ENCODE measurements at places on chromosomes 5 and 9.

- DNase-seq = no peak
Measured at GRCh38 chr5:131230406-131230805, 33.4 kb upstream of the CDC42SE2 start.

- no peak for DNase-seq
Measured at GRCh38 chr5:174599992-174600391, 124.4 kb upstream of the MSX2 start.

DNA sequence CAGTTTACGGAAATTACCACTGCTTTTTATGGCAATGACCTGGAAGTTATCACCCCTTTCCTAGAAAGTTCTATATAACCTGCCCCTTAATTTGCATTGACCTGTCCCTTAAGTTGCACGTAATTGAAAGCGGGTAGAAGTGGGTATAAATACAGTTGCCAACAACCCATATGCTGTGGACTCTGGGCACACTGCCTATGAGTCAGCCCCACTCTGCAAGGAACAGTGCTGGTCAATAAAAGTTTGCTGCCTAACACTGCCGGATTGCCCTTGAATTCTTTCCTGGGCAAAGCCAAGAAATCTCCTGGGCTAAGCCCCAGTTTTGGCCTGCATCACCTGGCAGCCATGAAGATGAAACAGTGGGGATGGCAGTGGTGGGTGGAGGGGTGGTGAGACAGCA lies 23.9 kb upstream of the CLPTM1L start:
- no peak for DNase-seq

GRCh38 chr5:176906126-176906525 lies 7.0 kb upstream of the HK3 start:
- DNase-seq = no peak

DNA sequence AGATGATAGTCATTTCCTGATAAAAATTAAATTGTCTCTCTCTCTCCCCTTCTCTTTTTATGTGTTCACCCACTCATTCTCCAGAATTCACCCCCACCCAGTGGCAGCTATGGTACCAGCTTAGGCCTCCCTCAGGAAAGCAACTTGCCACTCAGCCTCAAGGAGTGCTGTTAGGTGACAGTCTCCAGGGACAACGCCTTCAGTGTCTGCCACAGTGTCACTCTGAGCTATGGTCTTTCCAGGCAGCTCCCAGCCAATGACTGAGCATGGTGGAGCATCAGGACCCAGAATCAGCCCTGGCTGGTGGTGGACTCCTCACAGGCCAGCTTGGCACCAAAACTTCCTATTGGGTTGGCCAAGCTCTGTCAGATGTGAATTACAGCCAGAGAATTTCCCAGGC lies 140.9 kb upstream of the PIK3R1 start:
- no peak for DNase-seq

DNA sequence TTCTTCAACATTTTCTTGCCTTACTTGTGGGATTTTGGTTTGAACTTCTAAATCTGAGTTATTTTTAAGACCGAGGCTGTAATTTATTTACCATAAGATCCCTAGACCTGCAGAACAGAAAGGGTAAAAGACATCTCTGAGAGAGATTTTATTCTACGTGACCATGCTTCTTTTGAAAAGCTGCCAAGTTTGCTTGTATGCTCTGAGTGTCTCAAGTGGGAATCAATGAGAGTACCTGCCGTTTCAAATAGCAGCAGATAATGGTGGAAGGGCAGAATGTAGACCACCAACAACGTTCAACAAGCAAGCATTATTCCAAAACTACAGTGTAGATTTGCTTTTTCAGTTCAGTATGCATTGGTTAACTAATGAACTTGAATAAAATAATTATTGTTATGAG lies 108.6 kb upstream of the MINAR2 start:
- DNase-seq = no peak

DNA sequence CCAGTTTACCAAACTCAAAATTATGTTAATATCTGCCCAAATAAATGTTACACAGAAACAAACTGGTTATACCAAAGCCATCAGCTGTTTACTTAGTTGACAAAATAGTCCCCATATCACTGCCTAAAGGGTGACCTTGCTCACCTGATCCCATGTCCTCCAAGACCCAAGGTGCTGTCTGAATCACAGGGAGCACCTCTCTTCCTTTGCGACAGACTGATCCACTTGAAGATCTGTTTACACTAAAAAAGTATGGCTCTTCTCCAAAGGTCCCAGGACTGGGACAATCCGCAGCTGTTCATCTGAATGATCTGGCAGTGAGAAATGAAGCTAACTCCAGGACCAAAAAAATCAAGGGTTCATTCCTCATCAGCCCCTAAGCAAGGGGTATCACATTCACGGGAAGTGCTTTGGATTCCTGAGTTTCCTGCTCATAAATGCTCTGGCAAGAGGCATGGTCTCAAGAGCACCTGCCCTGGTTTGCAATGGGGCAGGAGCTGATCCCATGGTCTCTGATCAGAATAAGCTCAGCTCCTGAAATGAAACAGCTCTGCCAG lies 5.0 kb downstream of the PRUNE2 start:
- no peak for DNase-seq

- DNase-seq = no peak
Measured at GRCh38 chr9:131657940-131658339, 81.9 kb downstream of the RAPGEF1 start.

GRCh38 chr5:174311531-174312269 lies 266.2 kb downstream of the NSG2 start:
- peak; percentile 51 for DNase-seq

DNA sequence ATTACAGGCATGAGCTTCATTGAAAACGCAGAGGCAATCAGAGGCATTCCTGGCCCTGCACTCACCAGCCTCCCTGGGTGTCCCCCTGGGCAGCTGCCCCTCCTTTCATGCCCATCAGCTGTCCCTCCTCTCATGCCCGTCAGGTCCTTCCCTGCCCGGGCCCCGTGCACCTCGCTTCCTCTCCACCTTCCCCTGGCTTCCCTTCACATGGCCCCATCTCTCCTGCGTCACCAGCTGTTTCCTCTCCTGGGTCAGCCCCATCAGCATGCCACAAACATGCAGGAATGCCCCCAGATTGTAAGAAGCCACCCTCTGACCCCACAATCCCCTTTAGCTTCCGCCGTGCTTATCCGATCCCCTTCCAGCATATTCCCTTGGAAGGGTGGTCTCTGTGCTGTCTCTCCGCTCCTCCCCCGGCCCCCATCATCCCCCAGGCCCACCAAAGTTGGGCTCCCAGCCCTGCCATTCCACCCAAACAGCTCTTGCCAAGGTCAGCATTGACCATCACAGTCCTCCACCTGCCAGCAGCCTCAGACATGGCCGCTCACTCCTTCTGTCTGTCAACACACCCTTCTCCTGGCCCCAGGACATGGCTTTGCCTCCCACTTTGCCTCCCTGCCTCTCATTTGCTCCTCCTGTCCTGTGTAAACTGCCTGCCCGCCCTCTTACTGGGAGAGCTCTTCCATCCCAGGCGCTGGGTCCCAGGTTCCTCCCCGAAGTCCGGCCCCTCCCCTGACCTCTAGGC lies 98.6 kb upstream of the IER5L start:
- no peak for DNase-seq

GRCh38 chr9:90697808-90698207 lies 55.2 kb upstream of the DIRAS2 start:
- DNase-seq = no peak

DNA sequence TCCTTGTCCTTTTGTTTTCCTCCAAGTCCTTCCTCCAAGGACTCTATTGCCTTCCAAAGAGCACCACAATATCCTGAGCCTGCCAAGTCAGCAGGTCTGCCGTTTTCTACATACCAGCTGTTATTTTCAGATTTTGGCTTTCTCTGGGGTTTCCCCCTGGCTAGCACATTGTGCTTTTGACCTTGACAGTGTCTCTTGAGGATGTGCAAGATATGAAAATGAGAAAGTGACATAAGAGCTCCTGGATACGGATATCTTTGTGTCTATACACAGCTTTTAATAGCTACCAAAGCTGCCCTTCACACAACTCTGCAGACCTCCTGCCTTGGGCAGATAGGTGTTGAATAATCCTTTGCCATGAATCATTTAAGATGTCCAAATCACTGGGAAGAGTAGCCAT lies 67.0 kb downstream of the HAPLN1 start:
- no peak for DNase-seq

- no peak for DNase-seq
Measured at GRCh38 chr5:139027150-139027549, 152.0 kb upstream of the LRRTM2 start.

GRCh38 chr5:158390577-158390976 lies 531.6 kb upstream of the CLINT1 start:
- no peak for DNase-seq

DNA sequence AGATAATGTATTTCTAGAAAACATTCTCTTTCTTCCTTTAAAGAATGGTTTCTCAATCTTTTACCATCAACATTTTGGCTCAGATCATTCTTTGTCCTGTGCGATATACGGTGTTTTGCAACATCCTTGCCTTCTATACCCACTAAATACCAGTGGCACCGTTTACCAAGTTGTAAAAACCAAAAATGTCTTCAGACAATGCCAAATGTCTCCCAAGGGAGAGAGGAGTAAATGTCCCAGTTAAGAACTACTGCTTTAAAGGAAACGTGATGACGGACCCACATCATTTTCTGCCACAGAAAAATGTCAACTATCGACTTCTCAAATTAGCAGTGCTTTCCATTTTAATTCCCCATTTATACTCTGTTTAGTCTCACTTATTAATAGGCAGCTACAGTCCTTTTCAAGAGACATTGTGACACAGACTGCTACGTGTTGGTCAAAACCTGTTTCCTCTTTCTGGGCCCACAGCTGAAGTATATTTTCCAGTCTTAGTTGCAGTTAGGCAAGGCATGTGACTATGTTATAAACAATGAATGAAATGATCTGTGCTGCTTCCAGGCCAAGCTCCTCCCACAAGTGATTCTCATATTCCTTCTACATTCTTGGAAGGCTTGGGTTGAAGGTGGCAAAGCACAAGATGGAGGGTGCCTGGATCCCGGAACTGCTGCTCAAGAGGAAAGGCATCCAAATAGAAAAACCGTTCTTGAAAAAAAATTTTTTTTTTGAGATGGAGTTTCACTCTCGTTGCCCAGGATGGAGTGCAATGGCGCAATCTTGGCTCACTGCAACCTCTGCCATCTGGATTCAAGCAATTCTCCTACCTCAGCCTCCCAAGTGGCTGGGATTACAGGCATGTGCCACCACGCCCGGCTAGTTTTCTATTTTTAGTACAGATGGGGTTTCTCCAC lies 8.8 kb downstream of the PRXL2C start:
- no peak for DNase-seq

DNA sequence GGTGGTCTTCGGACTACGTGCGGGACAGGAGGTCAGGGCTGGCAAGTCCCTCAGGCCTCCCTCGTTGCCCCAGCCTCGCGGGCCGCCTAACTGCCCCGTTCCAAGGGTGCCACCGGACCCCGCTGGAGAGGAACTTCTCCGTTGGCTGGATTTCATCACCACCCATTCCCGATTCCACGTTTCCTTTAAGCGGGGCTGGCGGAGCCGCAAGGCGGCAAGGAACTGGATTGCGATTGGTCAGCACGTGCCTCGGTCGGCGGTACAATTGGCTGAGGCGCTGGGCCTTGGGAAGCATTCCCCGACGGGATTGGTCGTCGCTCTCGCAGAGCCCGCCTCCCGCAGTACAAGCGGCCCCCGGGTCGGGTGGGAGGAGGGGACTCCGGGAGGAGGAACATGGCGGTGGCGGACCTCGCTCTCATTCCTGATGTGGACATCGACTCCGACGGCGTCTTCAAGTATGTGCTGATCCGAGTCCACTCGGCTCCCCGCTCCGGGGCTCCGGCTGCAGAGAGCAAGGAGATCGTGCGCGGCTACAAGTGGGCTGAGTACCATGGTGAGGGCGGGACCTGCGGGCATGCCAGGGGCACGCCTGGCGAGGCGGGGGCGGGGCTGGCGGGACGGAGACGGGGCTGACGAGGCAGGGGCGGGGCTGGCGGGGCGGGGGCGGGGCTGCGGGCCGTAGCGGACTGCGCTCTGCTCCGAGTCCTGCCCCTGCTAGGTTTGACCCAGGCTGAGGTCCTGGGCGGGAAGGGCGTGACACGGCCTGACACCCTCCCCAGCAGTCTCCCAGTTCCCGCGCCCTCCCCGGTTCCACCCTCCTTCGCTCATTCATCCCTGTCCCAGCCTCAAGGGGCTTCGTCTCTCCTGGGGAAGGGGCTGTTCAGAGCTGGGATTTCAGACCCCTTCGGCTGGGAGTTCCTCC lies at the start of gene PHPT1:
PHPT1 (plus strand) TSS at position 372 of the 922 bp plus-strand sequence; CDS start at position 394, 22 bp downstream.
- DNase-seq = peak; percentile 98

- no peak for DNase-seq
Measured at GRCh38 chr9:103533318-103533717, 538.2 kb downstream of the CYLC2 start.

- DNase-seq = no peak
Measured at GRCh38 chr9:93543117-93543516, 33.3 kb upstream of the PHF2 start.

GRCh38 chr5:132294728-132295504 lies 722 bp downstream of the SLC22A4 start:
- peak; percentile 3 for DNase-seq

DNA sequence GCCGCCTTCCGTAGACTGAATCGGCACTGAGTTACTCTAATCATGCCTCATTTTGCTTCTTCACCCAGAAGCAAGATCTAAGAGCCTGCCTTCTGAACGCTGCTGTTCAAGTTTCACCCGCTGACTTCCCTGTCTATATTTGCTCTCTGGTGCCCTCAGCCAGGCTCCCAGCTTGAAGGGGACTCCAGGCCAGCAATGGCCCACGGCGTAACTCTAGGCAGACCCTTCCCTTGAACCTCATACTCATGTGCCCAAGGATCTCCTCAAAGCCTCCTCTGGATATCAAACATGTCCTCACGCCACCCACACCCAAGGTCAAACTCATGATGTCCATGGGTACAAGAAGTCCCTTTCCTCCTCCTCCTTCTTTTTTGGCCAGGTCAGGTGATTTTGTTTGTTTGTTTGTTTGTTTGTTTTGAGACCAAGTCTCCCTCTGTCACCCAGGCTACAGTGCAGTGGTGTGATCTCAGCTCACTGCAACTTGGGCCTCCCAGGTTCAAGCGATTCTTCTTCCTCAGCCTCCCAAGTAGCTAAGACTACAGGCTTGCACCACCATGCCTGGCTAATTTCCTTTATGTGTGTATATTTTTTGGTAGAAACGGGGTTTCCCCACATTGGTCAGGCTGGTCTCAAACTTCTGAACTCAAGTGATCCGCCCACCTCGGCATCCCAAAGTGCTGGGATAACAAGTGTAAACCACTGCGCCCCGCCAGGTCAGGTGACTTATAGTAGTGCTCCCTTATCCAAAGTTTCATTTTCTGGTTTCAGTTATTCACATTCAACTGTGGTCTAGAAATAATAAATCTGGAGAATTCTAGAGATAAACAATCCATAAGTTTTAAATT lies 239.0 kb downstream of the SYK start:
- no peak for DNase-seq

DNA sequence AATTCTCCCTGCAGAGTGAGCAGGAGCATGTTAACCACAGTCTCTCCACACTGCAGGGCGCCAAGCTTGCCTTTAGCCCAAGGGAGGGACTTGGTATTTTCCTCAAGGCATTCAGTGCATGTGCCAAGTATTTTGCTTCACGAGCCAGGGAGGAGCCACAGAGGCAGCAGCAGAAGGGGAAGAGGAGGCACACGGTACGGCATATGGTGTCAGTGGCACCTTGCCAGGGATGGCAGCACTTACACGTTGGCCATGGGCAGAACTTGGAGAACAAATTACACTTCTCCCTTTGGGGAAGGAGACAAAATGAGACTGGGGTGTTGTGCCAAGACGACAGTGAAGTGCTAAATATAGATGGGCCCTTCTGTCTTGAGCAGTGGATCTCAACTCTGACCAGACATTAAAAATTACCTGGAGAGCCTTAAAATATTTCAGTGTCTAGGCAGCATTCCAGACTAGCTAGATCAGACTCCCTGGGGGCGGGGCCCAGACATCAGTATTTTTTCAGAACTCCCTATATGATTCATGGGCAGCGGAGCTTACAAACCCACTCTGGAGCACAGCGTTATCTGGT lies 155.8 kb downstream of the DRD1 start:
- DNase-seq = no peak

Measured in SHP77 (cell line).